ENCODE measurements at places on chromosomes 6 and 20.

DNA sequence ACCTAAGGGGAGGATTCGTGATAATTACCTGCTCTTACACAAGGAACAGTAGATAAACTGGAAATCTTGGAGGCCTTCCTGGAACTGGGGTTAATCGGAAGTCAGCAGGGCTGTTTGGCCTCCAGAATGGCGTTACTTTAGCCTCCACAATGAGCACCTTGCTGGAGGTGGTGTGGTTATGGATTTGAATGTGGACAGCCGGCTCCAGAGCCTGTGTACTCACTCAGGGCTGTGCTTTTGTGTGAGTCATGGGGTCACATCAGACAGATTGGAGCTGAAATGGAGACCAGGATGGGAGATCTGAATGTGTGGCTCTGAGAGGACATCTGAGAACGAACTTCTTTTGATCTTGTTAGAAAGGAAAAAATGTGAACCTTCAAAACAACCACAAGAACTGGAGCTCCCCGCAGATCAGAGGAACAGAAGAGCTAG, 30.4 kb downstream of the IGF2R start:
- no peak for DNase-seq

GRCh38 chr6:35512740-35513139, at the start of gene TULP1:
Gene TULP1, minus strand, starts transcription at chr6:35512896. Its CDS starts 38 bp downstream, at chr6:35512858.
- DNase-seq = no peak

DNA sequence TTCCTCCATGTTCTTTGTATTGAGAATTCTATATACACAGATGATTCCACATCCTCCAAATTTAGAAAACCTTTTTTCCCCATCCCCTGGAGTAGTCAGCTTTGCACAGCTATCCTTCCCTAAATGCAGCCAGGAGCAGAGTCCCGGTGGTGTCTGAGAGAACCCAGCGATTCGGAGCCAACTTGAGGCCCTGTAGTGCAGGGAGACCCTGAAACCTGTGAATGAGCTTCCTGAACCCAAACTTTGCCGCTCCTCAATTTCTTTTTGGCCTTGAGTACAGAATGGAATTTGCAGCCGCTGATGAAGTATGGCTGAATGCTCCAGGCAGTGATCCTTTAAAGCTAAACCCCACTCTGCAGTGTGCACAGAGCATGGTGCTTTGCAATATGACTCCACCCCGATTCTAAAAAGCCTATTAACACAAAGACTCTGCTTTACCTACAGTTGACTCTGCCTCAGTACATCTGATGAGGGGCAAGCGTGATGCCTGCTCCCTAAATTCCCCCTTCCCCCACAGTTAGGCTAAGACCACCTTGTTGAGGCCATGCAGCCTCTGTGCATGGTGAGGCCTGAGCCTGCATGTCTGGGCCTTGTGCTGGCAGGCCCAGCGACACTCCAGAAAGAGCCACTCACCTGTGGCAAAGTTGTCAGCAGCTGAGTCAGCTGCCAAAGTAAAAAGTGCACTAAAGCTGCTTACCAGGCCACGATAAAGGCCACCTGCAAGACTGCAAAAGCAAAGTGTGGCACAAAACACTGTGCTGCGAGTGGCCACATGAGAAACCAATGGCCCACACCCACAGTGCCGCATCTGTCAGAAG, 82.1 kb downstream of the PLEKHG1 start:
- no peak for DNase-seq

GRCh38 chr6:99563056-99563723, 5.3 kb downstream of the CCNC start:
- no peak for DNase-seq

DNA sequence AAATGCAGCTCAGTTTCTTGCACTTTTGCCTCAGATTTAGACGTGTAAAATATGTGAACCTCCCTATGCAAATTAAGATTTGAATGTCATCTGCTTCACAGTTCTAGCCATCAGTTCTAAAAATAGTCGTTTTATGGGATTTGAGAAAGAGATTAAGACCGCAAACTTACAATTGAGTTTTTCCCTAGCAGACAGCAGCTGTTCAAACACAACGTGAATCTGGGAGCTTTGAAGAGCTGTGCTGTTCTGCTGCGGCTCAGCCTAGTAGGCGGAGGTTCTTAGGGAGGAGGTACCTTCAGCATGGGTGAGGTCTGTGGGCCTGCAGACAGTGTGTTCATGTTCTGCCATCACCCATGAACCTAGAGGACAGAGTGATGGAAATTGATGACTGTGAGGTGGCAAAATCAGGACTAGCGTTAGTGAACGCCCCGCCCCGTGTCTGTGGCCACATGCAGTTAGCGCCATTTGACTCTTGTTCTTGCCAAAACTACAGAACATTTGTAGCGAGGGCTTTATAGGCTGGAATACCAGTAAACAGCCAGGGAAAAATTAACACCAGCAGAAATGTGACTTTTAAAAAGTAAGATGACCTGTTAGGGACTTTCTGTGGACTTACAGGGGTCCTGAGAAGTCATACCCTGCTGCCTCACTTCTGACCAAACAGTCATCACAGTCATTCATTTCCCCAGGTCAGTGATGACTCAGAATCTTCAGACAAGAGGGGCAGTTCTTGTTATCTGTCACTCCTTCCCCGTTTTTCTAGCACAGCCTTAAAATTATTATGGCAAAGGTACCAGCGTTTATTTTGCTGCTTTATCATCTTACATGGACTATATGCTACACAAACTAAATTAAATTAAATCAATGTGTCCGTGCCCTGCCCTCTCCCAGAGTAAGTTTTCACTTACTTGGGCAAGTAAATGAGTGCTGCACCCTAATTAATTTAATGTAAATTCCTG, 84.3 kb upstream of the TMEM181 start:
- DNase-seq = peak; percentile 60

- no peak for DNase-seq
Observed at GRCh38 chr20:61821735-61822134, 243.9 kb downstream of the TAF4 start.

DNA sequence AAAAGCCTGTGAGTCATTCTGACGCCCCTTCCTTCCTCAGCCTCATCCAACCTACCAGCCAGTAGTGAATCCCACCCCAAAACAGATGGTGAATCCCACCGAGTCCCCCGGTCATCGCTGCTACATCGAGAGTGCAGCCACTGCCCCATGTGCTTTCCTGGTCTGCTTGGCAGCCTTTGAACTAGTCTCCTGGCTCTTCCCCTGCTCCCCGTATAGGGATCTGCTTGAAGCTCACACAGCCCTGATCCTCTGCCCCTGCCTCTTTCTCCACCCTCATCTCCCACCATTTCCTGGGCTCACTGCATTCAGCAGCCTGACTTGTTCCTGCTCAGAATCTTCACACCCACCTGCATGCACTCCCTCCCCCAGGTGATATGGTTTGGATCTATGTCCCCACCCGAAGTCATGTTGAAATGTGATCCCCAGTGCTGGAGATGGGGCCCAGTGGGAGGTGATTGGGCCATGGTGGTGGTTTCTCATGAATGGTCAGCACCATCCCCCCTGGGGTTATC, 14.6 kb downstream of the SYNJ2 start:
- no peak for DNase-seq

GRCh38 chr20:2700913-2701620, 8.5 kb downstream of the EBF4 start:
- no peak for DNase-seq

DNA sequence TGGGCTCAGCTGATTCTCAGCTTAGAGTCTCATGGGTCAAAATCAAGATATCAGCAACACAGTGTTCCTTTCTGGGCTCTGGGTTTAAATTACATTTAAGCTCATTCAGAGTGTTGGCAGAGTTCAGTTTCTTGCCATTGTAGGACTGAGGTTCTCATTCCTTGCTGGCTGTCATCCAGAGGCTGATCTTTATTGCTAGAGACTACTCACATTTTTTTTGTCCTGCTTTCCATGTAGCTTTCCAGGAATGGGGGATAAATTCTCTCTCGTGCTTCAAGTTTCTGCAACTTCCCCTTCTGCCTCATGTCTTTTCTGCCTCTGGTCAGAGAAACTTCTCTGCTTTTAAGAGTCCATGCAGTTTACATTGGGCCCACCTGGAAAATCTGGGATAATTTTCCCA, 86.9 kb downstream of the RFX6 start:
- DNase-seq = no peak

GRCh38 chr6:149170564-149171452, 146.7 kb upstream of the TAB2 start:
- DNase-seq = peak; percentile 44

DNA sequence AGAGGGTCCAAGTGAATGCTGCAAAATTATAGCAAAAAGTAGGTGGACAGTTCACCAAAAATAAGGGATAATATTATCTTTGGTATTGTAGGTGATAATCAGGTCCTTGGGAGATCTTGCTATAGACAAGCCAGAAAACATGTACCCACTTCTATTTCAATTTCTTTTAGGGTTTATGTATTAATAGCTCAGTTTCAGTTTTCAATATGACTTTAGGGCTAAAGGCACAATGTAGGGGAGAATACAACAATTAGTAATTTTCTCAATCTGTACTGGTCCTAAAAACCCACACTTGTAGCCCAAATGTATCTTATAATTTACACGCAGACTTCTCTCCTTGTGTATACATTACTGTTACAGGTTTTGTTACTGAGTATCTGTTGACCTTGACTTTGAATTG, 307.0 kb upstream of the ID4 start:
- DNase-seq = no peak
